Stimulated activated CD4-positive, alpha-beta T cell treated with anti-CD3 and anti-CD28 coated beads, Interleukin-1b, Interleukin-23, amount 100 ng/mL, for 24 hours (primary cell): ENCODE measurements at places on chromosomes 7 and 10.

DNA sequence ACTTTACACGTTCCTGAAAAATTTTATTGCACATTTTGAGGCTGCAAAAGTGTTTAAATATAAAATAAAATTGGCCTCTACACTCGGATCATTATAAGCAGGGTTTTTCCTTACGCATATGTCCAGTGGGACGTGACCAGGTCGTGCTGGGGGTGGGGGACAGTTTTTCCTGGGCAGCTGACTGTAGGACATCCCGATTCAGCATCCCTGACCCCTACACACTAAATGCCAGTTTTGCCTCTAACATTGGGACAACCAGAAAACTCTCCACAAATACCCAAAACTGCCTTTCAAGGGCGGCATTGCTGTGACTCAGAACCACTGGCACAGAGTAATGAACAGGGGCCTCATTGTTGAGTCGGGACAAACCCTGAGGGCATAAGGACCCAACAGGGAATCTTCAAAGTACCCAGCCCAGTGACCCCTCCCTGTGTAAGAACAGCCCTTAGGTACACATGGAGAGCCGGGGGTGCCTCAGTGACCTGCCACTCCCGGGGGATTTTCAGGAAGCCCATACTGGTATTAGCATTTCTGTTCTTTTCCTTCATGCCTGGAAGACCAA lies 170.6 kb downstream of the ARHGAP21 start:
- no peak for DNase-seq

DNA sequence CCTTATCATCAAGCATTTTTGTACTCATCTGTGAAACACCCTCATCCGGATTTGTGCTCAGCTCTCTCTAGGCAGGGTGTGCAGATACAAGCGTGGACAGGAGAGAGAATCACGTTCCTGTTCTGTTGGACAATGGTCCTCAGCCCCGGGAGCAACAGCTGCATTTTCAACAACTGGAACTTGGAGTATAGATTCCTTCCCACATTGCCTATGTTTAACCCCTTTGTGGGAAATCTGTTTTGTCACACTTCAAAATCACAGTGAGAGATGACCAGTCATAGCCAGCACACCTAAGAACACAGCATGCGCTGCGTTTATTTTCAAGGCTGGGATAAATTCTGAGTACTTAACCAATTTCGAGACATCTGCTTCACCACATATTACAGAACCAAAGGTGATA lies 32.5 kb downstream of the MAP3K8 start:
- no peak for DNase-seq

- DNase-seq: no peak
These were observed 518.9 kb downstream of the GALNT17 start for GRCh38 chr7:71650653-71651337.

- no peak for DNase-seq
These were observed 10.4 kb downstream of the RALA start for GRCh38 chr7:39633563-39634477.

DNA sequence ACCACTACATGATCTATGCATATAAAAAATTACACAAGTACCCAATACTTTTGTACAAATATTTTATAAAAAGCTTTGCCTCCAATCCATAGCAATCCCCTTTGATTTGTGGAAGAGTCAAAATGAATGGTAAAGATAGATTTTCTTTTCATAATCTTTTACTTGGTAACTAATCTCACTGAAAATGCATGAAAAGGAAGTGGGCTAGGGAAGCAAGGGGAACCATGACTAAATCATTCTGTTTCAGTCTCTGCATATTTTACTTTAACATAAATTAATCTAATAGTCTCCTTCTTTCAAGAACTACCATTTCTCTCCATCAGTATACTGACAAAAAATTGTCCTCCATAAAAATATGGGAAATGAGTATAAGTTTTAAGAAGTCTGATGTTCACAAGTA lies 96.9 kb downstream of the TES start:
- DNase-seq: no peak

DNA sequence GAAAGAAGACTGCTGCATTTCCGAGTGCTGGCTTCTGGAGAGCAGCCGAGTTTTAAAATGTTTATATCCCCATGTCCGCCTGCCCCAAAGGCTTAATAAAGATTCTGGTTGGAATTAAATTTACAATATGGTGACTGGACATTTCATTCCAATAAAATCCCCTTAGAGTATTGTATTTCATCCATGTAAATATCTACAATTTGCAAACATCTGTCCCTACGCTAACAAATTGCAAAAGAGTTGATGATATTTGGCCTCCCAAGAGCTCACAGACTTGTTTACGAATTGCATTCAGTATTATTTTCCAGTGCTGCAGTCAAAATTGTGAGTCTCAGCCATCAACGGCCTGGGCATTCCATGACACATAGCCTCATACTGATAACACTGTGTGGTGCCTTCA lies 50.1 kb downstream of the PLEKHS1 start:
- DNase-seq: no peak

DNA sequence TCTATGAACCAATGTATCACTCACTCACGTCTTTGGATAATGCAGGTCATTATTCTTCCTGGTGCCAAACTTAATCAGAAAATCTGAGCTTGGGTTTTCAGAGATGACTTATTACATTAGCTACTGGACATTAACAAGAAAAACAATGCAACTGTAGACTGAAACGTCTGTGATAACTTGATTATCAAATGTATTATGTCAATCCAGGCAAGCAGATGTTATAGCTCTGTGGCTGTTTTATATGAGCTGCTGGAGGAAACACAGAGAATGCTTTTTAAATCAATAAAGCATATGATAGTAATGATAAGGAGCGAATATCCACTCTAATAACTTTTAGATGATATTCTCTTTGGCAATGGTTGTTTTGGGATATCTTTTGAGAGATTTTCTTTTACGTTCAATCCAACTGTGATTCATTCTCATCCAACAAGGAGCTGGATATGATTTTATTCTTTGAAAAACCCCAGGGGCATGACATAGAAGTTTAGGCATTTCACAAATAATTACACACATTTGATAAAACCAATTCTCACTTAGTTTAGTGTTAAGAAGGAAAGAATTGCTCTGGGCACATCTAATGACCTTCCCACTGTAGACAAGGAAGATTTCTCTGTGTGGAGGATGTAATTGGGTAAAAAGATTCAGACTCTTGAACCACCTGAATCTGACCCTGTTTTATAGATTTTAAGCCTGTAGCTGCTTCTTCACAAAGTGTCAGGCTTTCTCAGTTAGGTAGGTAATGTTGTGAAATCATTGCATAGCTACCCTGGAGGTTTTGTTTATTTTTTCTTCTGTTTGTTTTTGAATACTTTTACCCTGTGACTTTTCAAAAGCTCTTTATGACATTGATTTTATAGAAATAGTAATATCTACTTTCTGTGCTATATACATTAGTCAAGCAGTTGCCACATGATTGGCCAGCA lies 1124.7 kb downstream of the DNAJB9 start:
- DNase-seq: no peak

- no peak for DNase-seq
These were observed 1.9 kb downstream of the HIPK2 start for GRCh38 chr7:139775829-139776266.

DNA sequence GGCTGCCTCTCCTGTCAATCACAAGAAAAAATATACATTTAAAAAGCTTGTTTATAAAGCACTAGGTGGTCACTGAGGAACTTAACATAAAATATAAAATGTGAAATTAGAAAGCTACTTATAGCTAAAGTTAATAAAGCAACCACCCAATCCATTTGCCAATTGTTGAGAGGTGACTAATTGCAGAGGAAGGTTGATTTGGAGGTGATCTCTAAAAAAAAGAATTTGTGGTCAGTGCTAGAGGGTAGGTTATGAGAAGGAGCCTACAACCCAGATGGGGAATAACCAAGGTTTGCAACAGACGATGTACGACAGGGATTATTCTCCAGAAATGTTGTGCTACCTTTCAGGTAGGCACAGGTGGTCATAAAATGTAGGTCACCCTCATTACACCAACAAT lies 444.2 kb upstream of the C7orf33 start:
- no peak for DNase-seq

- no peak for DNase-seq
These were observed 3.1 kb upstream of the BRI3 start for GRCh38 chr7:98278408-98278807.

- no peak for DNase-seq
These were observed 315.0 kb downstream of the CRPPA start for GRCh38 chr7:16106300-16106699.
